ENCODE measurements at places on chromosomes 5 and 9. TPM values are rescaled to one million over a fixed set of nuclear protein-coding genes. Genes with fewer than 3 reads are reported as not detected.

The MORN5 gene
- total RNA-seq, result not detected

The LTC4S gene
- total RNA-seq, result 10.6 TPM

The MELK gene
- total RNA-seq, result not detected

DNA sequence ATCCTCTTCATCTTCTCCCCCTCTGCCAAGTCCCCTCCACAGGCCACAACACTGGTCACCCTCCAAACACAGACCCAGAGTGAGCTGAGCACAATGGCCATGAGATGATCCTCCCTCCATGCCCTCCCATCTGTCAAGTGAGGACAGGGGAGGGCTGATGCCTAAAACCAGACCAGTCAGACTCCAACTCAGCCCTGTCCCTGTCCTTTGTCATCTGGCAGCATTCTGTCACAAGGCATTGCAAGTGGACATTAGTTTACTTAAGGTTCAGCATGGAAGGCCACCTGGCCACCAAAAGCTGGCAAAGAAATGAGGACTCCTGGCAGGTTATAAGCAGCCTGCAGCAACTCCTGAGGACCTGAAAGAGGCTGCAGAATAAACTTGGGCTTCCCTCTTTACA is 136.2 kb upstream of the SLC30A5 start:
- no peak for DNase-seq

DNA sequence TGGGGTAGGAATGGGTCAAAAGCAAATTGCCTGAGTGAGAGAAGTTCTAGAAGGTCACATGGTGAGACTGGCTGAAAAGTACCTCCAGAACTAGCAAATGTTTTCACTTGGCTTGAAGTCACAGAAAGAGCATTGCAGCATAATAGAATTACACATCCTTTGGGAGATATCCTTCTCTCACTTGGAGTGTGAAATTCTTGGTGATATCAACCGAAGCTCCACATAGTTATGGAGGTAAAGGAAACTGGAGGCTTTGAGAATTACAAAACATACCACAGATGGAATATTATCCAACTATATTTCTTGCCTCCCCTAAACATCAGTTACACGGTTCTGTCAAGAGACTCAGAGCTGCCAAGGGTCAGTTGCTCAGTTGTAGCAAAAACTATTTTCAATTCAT is 182.4 kb downstream of the SEMA5A start:
- DNase-seq, result no peak

GRCh38 chr5:16291894-16292293 is 112.3 kb upstream of the MARCHF11 start:
- DNase-seq, result no peak

- DNase-seq, result no peak
Measured at GRCh38 chr9:23464275-23464674, 361.8 kb downstream of the ELAVL2 start.

Data from heart right ventricle (tissue), 16 donors.